CD4-positive, alpha-beta T cell treated with Interleukin-6 at 100 ng/mL for 8 hours (primary cell): ENCODE measurements at places on chromosomes 7 and 10.
A peak's percentile ranks its signal among the peaks of the same experiment; 100 is the strongest.

GRCh38 chr7:81234896-81235295, 316.0 kb upstream of the SEMA3C start:
- DNase-seq: no peak

DNA sequence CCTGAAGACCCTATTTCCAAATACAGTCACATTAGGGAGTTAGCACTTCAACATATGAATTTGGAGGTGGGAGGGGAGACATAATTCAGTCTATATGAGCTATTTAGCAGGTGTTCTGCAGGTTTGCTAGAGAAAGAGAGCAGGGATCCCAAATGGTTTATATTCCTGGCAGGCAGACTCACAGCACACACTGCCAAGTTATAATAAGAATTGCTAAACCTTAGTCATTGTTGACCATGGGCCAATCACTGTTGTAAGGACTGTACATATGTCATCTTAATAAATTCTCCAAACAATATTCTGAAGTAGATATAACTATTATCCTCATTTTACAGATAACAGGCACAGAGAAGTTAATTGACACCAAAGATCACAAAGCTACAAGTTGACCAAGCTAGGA, 1.5 kb upstream of the CCDC3 start:
- no peak for DNase-seq

DNA sequence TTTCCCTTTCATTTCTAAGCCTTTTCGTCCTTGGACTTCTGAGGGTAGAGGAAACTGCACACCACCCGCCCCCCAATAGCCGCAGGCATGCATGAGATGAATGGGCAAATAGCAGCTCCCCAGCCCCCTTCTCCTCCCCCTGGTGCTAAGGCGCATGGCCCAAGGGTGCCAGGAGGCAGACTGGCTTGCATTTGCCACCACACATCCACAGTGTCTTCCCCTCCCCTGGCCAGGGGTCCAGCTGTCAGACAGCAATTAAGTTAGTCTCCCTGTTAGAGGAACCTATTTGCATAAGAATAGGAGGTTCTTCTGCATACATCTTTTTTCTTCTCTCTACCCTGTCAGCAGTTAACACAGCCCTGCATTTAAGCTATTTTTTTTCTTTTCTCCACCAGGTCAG, 20.2 kb downstream of the TOMM7 start:
- no peak for DNase-seq

DNA sequence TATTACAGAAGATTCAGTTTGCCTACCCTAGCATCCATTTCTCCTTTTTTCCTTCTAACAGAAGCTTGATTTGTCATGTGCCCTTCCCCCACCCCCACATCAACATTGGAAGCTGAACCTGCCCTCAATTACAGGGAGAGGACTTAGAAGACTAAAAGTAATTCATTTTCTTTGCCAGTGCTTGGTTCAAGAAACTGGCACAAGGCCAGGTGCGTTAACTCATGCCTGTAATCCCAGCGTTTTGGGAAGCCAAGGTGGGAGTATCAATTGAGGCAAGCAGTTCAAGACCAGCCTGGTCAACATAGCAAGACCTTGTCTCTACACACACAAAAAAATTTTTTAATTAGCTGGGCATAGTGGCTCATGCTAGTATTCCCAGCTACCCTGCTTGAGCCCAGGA, 32.6 kb downstream of the CCNJ start:
- DNase-seq: no peak

DNA sequence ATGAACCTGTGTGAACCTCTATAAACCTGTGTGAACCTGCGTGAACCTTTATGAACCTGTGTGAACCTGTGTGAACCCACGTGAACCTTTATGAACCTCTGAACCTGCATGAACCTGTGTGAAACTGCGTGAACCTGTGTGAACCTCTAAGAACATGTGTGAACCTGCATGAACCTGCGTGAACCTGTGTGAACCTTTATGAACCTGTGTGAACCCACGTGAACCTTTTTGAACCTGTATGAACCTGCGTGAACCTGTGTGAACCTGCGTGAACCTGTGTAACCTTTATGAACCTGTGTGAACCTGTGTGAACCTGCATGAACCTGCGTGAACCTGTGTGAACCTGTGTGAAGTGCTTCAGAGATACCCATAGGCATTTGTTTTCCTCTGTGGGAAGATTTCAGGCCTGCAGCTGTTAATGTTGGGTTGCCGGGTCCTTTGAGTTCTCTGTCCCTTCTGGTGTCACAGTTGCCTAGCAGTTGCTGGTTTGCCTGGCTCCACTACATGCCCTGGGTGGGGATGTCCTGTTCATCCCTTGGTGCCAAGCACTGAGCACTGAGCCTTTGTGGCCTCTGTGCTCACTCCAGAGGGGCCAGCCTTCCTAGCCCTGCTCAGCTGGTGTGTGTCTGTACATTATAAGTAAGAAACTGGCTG, 97.9 kb downstream of the DOCK1 start:
- DNase-seq: no peak

DNA sequence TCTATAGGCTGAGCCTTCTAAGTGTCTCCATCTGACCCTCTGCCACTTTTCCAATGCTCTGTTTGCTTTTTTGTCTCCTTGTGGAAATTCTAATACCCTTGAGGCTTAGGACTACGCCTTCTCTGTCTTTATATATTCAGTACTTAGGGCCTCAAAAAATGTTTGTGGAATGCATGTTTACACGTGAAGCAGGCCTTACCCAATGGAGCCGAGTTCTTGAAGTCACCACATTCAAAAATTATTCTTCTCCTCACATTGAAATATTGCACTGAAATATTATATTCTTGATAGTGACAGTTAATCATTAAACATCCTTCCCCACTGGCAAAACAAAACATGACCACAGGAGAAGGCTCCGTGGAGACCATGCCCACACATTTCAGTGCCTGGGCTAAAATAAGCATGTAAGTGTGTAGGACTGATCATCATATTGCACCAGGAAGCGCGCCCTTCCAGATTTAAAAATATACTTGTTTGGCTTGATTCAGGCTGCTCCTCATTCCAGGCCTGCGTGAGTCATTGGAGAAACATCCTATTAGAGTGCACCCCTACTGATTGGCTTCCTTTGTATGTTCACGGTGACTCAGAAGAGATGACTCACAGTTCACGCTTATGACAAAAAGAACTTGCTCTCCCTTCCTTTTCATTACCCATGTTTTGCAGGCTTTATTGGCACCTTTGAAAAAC, 307.4 kb upstream of the AOAH start:
- DNase-seq: peak; percentile 7

DNA sequence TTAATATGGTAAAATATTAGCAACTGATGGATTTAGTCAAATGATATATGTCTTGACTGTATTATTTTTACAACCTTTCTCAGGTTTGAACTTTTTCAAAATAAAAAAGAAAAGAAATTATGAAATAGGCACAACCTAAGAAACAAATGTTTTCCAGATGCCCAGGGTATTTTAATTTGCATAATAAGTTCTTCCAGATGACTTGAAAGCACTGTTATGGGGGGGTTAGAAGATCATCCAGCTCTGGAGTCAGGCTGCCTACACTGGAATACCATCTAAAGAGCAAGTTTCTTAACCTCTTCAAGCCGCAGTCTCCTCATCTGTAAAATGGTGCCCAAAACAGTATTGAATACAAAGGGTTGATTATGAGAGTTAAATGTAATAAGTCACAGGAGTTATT, 32.1 kb downstream of the CREB3L2 start:
- DNase-seq: no peak

DNA sequence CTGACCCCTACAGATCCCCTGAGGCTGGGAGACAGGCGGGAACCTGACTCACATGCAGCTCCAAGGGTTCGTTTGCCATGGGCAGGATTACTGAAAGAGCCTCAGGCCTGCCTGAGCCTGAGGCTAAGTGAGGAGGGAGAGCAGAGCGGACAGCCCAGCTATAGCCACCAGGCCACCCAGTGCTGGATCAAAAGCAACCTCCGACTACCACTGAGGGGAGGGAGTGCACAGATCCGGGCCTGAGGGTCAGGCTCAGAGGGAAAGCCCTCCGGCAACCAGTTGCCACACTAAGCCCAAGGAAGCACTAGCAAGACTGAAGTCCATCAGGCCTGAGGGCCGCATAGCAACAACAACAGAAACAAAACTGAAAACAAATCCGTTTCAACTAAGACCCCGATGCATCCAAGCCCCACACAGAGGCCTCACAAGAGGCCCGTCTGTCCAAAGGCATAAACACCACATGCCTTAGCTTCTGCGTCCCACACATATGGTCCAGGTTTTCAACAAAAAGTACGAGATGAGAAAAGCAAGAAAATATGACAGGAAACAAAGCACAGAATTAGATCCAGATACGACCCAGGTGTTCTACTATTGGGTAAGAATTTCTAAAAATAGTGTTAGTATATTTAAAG, 92.5 kb upstream of the VIPR2 start:
- DNase-seq: no peak

- peak; percentile 10 for DNase-seq
Measured at GRCh38 chr10:73095481-73096021, 1.1 kb downstream of the P4HA1 start.

DNA sequence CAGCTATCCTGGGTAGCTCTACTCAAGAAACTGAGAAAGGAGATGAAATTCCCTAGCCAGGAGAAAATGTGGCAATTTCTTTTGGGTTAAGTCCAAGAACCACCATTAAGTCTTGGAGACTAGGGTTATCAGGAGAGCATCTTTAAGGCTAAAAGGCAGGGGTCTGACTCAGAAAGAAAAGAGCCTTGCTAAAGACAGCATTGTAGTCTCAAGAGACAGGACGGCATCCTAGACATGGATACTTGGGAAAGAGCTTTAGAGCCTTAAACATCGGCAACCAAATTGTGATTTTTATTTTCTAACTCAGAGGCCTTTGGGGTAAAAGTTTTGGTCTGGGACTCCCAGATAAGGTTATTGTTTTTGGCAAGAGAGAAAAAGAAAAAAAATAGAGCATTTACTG, 83.1 kb downstream of the FAS start:
- no peak for DNase-seq

DNA sequence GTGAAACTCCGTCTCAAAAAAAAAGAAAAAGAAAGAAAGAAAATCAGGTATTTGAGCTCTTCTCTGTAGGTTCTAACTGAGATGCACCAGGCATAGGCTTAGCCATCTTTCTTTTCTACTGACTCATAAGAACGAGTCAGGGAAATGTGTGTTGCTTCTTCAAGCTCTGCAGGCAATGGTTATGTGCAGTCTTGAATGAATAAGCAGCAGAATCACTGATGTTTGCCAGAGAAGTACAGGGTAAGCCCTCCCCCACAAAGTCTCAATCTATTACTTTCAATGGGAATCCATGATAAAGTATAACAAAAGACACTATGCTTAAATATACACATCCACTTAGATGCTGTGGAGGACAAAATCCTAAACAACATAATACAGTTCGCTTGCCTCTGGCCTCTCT, 239.2 kb downstream of the PARD3 start:
- DNase-seq: no peak

- no peak for DNase-seq
Measured at GRCh38 chr10:120940299-120940900, 89.2 kb downstream of the WDR11 start.

DNA sequence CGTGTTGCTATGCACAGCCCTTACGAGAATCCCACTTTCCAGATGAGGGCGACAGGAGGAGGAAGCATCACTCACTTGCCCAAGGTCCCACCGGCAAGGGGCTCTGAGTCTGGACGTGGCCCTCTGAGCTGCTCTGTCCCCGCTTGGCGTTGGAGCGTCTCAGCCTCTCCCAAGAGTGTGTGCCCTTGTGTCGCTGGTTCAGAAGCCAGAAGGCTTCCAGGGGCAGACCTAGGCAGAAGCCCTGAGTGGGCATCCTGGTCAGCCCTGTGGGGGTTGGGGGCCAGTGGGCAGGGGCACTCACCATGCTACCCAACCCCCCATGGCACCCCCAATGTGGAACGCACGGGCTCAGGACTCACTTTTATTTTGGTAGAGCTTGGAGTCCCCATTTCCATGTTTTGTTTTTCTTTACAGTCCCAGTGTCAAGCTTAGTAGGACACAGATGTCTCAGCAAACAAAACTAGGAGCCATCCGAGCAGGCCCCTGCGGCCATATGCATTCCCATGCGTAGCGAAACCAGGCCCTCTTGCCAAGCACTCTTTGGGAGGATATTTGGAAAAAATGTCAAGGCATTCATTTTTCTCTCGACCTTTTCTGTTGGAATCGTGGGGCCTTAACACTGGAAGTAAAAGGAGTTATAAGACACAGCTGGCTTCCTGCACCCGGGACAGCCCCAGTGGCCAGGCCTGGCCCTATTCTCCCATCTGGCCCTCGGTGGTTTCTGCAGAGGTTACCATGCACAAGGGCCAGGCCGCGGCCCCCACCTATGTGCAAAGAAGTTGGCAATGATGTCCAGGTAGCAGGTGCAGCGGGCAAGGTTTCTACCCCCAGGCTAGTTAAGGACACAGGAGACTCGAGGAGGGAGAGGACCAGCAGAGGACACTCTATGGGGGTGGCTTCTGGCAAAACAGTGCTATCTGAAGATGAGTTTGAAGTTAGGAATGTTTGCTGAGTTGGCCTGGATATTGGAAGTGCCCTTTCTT, 97.0 kb downstream of the LHPP start:
- no peak for DNase-seq

DNA sequence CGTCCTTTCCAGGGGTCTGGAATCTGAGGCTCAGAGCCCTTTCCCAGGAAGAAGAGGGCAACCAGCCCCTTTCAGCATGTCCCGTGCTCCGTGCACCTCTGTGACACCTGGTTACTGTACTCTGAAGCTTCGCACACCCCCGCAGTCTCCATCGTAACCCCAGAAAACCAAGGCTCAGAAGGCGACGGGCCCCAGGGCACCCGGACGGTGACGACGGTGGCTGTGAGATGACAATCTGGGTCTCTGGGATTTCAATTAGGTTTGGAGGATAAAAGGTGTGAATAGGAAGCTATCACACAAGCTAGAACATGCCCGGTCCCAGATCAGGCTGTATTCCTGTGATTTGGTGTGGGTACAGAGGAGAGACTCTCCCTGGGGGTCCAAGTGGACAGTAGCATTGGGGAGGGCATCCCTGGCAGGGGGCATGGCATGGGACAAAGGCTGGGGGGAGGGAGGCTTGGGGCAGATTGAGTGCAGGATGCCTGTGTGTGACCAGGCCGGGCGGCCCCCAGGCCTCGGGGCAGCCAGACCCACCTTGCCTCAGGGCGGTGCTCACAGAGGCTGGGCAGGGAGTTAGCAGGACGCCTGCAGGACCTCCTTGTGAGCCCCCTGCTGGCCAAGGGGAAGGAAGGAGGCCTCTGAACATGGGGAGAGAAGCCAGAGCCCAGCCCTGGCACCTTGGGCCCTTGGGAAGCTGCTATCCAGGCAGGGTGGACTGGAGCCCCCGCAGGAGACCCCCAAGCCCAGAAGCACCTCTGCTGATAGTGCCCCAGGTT, 23.4 kb upstream of the PSMG3 start:
- no peak for DNase-seq

DNA sequence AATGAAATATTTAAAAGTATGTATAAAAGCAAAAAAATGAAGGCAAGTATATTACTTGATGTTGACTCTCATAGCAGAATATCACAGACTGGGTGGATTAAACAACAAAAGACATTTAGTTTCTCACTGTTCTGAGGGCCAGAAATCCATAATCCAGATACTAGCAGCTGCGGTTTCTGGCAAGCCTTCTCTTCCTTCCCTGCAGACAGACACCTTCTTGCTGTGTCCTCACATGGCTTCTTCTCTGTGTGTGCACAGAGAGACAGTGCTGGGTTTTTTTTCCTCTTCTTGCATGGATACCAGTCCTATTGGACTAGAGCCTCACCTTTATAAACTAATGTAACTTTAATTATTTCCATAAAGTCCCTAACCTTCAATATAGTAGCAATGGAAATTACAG, 127.9 kb upstream of the AKR1E2 start:
- no peak for DNase-seq
